ENCODE measurements at places on chromosomes 11 and 22. TPM values are rescaled to one million over a fixed set of nuclear protein-coding genes. Genes with fewer than 3 reads are reported as not detected.

SGSM1 gene
- 0.09 TPM for total RNA-seq

GRK3 gene
- 0.74 TPM for total RNA-seq

UPK2 gene
- total RNA-seq: not detected

FGF4 gene
- not detected for total RNA-seq

NXPE1 gene
- total RNA-seq: 0.09 TPM

OR2AG1 gene
- not detected for total RNA-seq

CRACR2B gene
- 0.65 TPM for total RNA-seq

BIRC3 gene
- 0.46 TPM for total RNA-seq

Data from smooth muscle cell of bladder (primary cell).